Activated CD4-positive, alpha-beta T cell treated with anti-CD3 and anti-CD28 coated beads for 24 hours (primary cell): ENCODE measurements at places on chromosomes 2 and 18.

DNA sequence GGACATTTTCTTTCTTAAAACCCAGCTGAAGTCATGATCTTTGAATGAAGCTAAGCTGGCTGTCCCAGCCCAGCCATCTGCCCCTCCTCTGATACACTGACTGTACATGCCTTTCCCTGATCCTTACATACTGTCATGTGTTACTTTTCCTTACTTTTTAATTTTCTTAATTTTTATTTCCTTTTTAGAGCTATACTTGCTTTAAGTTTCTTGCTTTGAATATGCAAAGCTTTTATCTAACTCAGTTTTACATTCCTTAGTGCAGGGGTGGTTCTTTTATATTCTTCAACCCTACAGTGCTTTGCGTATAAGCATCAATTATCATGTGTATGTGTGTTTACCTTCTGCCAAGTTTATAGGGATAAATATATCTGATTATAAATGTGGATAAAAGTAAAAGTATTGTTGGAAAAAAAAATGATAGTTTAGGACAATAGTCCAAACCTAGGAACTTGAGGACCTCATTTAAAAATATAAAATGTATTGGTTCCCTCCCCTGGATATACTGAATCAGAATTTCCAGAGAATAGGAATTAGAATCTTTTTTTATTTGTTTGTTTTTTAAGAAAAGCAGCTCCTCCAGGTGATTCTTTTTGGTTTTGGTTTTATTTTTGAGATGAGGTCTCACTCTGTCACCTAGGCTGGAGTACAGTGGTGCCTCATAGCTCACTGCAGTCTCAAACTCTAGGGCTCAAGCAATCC is 17.8 kb downstream of the DDX1 start:
- DNase-seq, result no peak

- DNase-seq, result no peak
Observed at GRCh38 chr2:149715005-149715592, 127.5 kb upstream of the MMADHC start.

- no peak for DNase-seq
Observed at GRCh38 chr2:1482981-1483380, 69.7 kb downstream of the TPO start.

- no peak for DNase-seq
Observed at GRCh38 chr2:101904916-101905315, 86.8 kb upstream of the IL1R2 start.

DNA sequence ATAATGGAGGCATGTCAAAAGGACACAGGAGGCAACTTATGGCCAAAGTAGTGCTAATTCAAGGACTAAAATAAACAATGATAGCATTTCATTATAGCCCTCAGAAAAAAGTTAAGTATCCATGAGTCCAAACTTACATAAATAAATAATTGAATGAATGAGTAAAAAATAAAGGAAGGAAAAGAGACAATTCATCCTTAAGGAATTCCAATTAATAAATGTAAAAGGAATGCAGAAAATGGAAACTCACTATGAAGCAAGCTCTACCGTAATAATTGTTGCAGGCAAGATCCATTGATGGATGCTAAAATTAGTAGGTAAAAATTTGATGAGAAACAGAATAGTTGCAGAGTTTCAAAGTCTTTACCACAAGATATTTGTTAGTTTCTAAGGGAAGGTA is 88.2 kb upstream of the RAPGEF4 start:
- DNase-seq, result no peak

DNA sequence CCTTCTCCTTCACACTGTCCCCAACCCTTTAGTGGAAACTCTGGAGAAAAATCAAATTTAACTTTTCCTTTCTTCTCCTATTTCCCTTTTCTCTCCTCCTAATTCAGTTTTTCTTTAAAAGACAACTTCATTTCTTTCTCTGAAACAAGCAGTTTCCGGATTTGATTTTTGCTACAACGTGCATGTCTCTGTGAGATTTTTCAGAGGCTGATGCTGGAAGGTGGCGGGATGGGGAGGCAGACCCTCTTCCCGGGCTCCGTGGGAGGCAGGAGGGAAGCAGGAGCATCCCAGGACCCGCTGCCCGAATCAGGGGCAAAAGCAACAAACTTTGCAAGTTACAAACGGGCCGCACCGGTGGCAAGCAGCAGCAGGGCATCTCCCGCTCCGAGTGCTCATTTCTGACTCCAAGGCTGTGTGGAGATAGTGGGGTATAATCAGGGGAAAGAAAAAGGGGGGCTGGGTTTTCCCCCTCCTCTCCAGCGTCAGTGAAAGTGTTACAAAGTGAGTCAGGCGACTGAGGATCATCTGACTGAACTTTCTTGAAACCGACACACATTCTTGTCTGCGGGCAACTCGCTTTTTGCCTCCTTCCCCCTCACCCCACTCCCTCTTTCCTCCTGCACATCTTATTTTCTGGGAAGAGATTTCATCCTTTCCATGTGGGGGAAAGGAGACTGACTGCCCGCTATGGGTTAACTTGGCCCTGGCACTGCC is 6.4 kb downstream of the ZEB2 start:
- no peak for DNase-seq

- no peak for DNase-seq
Observed at GRCh38 chr2:230840301-230840700, 24.4 kb upstream of the ITM2C start.

DNA sequence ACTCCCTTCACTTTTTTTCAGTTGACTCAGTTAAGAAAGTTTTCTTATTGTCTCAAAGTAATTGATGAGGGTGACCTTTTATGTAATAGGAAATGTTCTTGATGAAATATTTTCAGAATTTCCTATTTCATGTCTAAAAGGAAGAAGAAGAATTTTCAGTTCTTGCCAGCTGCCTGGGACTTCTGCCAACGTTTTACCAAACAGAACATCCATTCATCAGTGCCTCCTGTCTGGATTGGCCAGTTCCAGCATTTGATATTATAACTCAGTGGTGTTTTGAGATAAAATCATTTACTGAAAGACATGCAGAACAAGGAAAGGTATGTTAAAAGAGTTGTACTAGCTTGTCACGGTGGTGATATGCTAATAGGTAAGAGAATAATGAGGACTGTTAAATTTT is 104.7 kb upstream of the MYO3B start:
- no peak for DNase-seq

- DNase-seq, result no peak
Observed at GRCh38 chr2:180572346-180572745, 408.1 kb upstream of the UBE2E3 start.

- no peak for DNase-seq
Observed at GRCh38 chr2:98948956-98949739, 13.1 kb upstream of the CRACDL start.

DNA sequence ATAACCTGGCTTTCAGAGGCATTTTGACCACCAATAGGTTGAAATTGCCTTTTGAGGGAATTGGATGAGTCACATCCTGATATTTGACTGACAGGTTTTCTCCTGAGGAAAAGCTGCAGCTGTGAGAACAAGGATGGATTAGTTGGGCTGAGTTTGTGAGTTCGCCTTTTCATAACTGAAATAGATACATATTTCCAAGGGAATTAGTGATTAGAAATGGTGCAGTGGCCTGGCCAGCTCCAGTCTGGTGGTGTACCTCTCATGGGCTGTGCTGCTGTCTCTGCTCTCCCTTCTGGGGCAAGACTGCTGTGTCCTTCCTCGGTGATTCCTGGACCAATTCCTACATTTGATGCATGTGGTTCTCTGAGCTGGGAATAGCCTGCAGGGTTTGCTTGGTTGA is 341.3 kb downstream of the TSN start:
- no peak for DNase-seq

DNA sequence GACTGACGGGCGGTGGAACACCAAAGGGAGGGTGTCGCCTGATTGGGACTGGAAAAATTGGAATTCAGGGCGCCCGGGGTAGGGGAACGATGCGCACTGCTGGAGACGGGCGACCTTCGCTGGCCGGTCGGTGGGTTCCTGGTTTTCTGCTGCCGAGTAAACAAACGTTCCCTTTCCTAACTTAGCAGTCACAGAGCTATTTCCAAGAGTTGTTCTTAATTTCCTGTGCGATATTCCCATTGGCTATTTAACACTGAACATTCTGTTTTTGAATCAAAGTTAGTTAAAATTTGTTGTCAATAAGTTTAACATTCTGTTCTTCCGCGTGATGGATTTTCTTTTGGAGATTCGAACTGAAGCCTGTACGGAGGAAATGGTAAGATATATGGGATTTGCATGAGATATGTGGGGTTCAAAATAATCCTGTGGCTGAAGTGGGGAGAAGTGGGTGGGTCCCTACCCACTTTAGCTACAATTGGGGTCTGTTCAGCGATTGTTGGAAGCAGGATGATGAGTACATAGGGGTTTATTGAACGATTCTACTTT is 862 bp downstream of the C18orf54 start:
- DNase-seq, result no peak
